ENCODE measurements at places on chromosomes 5 and 9.

- no peak for DNase-seq
Observed at GRCh38 chr9:69322256-69322655, 2.8 kb upstream of the ENTREP1 start.

DNA sequence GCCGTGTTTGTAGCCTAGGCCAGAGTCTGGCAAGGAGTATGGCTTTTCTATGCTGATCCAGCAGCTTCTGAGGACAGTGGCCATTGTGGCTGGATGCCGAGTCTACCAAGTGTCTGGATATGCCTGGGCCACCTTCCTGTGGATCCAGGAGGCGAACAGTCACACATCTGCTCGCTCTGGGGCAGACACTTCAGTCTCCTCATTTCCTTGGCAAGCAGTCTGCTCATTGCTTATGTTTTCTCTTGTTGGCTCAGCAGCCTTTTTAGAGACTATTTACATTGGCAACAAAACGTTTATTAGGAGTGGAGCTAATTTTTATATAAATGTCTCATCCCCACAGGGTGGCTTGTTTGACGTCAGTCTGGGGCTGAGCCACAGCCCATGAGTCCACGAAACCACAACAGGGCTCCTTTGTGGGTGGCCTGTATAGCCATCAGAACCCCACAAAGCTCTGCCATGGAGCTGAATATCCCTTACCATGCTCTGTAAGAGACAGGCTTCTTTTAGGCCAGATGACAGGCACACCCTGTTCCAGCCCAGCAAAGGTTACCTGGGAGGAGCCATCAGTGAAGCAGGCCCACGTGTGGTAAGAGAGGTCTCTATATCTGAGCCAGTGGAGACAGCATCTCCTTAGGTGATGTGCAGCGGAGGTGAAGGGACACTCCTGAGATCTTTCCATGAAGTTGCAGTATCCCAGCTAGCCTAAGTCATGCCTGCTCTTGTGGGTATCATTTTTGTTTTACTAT lies 221.7 kb downstream of the DIRAS2 start:
- DNase-seq: no peak

DNA sequence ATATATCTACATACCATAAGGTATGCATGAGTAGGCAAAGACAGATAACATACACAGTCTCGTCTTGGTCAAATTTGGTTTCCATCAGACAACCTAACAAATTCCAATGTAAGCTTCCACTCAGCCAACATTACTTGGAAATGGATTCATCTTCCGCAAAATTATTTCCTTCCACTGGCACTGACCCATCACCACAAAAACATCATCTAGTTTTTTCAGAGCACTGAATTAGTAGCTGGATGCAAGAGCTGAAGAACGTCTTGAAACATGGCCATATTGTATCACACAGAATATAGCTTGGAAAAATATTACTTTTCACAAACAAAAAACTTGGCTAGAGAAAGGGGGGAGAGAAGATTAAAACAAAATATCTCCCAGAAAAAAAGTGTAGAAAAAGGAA lies 73.5 kb downstream of the EFNA5 start:
- no peak for DNase-seq

DNA sequence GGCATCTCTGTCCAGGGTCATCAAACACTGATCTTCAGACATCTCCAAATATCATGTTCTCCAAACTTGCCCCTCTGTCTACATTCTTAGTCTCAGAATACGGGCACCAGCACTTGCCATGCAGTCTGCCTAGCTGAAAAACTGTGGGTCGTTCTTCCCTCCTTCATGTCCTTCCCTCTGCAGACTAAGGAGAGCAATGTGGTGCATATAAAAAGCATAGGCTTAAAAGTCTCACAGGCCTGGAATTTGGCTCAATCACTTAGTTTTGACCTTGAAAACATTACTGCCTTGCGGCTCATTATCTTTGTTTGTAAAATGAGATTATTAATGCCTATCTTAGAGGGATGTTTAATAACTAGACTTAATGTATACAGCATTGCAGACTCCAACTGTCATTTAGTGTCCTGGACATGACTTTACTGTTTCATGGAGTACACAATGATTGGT lies 362.8 kb downstream of the NPR3 start:
- DNase-seq: no peak

Data from NT2/D1 (cell line).